ENCODE measurements at places on chromosomes 3 and 15.

GRCh38 chr3:173138026-173138425, 3.0 kb downstream of the SPATA16 start:
- DNase-seq = no peak

DNA sequence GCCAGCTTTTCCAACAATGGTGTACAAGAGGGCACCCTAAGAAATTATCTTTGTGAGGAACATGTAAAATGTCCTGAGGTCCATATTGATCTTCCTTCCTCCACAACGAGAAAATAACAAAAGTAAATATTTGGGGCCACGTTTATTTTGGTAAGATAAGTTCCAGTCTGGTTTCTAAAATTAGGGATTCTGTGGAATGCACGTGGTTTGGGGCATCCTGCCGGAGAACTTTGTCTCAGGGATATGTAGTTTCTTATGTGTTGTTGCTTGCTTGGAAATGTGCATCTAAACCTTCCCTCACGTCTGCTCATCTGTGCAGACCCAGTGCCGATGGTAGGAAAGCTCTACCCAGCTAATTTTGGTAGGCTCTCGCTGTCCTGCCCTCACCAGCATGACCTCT, 62.8 kb downstream of the CTDSPL start:
- DNase-seq = no peak

GRCh38 chr3:179476215-179476614, 24.9 kb upstream of the GNB4 start:
- no peak for DNase-seq

DNA sequence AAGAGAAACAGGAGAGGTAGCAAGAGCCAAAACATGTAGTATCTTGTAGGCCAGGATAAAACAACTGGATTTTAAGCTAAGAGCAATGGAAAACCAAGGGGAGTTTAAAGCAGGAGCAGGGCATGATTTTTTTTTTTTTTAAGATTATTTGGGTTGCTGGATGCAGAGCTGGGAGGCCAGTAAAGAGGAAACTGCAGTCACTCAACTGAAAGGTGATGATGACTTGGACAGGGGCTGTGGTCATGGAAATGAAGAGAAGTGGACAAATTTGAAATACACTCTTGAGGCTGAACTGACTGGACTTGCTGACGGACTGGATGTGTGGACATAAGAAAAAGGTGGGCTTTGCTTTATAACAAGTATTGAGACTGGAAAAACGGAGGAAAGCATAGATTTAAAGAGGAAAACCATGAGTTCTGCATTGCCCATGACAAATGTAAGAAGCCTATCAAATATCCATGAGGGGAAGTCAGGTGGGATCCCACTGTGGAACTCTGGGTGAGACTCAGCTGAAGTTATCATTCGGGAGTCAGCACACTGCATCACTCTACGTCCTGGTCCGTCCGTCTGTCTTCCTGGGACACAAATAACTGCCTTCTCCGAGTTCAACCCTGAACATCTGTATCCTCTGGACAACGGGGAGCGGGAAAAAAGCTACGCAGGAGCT, 688 bp downstream of the XPC start:
- no peak for DNase-seq

GRCh38 chr3:126620738-126621137, 34.2 kb downstream of the TXNRD3 start:
- DNase-seq = no peak

GRCh38 chr3:148796799-148797198, 30.8 kb upstream of the CPB1 start:
- DNase-seq = no peak

GRCh38 chr15:58484791-58485600, 53.2 kb downstream of the LIPC start:
- DNase-seq = peak; percentile 49

DNA sequence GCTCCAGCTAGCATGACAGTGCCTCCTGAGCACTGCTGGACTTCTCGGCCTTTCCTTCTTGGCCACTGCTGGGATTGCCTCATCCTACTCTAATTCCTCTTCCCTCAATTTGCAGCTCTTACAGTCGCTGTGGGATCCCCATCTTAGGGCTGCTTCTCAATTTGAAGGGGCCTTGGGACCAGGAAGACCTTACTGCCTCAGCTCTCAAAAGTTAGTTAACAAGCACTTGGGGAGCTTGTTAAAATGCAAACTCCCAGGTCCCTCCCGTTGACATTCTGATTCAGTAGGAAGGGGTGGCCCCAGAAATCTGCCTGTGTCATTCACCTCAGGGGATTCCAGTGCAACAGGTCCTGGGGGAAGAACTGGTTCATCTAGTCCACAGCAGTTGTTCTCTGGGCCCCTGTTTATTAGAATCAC, 14.8 kb downstream of the BDH1 start:
- no peak for DNase-seq

DNA sequence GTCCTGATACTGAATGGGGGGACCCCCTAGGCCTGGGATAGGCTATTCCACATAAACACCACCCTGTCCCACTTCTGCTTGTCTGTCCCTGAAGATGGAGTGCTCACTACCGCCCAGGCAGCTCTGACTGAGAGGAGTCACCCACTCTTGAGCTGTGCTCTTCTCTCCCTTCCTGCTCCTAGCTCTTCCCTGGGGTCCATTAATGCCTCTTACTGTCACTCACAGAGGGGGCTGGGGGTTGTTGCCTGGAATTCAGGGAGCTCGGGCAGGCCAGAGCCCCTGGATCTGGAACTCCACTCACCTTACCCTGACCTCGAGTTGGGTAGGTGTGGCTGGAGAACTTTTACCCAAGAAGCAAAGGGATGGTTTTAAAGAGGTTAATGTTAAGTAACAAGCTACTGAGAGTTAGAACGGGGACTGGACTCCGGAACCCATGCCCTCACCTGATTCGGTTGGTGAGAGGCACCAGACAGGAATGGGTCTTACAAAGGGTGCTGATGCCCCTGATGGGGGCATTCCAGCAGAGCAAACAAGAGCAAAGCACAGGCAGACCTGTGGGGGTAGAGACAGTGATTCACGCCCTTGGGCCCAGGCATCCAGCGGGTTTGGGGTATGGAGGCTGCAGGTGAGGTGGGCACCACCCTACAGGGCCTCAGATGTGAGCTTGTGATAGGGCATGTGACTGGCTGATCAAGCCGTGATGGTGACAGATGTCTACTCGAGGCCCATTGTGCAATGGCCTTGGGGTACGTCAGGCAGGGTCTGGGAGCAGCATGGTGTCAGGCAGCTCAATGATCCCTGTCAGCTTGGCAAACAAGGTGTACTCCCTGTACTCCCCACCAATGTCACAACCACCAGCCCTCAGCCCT, 5.4 kb downstream of the NBEAL2 start:
- no peak for DNase-seq

DNA sequence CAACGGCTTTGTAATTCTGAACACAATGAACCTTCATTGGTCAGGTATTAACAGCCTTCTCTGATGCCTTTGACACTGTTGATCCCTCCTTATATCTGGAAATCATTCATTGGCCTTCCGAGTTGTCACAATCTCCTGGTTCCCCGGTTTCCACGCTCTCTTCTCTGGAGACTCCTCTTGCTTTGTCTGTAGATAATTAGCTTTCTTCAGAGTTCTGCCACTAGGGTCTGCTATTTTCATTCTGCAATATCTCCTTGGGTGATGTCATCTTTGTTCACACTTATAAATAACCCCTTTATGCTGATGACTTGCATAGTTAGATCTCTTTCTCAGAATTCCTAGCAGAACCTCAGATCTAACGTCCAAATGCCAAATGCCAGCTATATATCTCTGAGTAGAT, 583.8 kb upstream of the ZNF717 start:
- no peak for DNase-seq

DNA sequence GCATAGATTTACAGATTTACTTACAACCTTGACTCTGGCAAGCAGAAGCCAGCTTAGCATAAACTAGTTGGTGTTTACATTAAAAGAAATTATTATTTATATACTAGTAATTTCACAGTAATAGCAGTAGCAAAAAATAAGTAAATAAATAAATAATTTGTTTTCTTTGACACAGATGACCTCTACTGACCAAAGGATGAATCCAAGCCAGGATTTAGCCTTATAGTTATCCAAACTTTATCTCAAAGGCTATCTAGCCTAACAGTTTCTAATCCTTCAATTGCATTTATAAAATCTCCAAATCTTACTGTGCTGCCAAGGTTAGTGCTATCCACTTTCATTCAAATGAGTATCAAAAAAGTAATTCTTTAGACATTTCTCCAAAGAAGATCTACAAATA, 64.3 kb downstream of the FRMD5 start:
- no peak for DNase-seq

DNA sequence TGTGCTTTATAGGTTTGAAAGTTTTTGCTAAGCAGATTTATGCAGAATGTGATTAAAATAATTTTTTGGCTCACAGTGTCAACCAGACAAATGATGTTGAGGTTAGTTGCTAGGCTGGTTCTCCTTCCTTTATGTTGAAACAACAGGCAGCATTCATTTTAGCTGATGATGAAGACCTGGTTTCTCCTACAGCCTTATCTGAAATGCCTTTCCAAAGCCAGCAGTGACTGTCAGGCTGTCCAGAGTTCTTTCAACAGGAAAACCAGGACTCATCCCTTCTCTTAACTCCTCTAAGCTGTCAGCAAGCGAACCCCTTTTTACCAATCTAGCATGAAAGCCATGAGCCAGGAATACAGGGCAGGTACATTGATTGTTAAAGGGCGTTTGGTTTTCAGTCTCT, 84.1 kb downstream of the ZNF609 start:
- no peak for DNase-seq

DNA sequence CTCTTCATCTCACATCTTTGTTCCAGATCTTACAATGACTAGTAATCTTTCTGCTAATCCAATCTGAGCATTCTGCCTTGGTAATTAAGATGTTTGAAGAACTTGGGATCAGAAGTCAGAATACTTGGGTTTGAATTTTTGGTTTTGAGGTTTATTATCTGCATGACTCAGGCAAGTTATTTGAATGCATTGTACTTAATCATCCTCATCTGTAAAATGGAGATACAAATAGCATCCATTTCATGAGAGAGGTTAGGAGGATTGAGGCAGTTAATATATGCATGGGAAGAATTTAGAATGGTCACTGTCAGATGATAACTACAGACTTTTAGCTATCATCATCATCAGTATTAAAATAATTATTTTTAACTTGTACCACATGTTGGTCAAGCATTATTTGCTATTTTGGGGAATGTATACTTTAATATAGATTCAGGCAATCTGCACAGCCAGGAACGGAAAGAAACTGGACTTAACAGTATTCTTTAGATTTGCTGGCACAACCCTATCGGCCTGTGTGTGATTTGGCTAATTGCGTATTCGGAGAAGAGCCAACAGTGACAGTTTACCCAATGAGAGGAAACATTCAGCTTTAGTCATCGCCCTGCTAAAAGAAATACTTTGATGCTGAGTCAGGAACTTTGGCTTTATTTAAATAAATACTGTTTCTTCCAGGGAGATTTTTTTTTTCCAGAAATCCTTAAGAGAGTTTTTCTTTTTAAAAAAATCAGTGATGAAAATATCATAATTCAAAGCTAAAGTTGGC, 600.0 kb downstream of the ROBO1 start:
- no peak for DNase-seq

- DNase-seq = no peak
These were observed 99.6 kb downstream of the FAM43A start for GRCh38 chr3:194785315-194785714.

DNA sequence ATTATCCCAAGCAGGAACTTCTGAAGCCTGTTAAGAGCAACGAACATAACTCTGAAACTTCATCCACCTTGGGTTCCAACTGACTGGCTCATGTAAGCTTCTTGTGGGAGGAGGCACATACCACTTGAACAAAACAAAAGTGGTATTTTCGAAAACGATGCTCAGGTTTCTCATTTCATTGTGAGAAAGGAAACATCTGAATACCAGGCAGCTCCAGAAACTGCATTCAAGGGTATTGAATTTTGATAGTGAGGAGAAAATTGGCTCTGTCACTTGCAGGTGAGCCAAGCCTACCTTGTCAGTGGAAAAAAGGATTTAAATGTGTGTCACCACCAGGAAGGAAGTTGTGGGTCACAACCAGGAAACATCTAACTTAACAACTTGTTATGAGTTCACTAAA, 218.1 kb upstream of the SATB1 start:
- DNase-seq = no peak

GRCh38 chr3:66350601-66351000, 129.8 kb downstream of the SLC25A26 start:
- no peak for DNase-seq

- no peak for DNase-seq
These were observed 138.5 kb upstream of the STRIT1 start for GRCh38 chr3:155431856-155432570.

DNA sequence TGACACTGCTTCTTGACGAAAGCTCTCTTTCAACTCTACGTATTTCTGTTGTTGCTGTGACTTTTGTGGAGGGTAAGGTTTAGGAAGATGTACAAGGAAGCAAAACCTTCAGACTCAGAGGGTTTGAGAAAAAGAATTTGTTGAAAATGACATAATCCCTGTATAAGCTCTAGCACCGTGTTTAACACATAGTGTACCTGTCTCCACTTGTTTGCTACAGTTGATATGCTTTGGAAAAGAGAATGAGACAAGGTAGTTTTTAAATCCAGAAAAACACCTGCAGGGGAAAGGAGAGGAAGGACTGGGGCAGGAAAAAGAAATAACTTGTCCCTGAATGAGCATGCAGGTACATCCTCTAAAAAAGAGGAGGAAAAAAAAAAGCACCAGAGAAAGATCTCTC, 29.6 kb upstream of the CP start:
- no peak for DNase-seq

DNA sequence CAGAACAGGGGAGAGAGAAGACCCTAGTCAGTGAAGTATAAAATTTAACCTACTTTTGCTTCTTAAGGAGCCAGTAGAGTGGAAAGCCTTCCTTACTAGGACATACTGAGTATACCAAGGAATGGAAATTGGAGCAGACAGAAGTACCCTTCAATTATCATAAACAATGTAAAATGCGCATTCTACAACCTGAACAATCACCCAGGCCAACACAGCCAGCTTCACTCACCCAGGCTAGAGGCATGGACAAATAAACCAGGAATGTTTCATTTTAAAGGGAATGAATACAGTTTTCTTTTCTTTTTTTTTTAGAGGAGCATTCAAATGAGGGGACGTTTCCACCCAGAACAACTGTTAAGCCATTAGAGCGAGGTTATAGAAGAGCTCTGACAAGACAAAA, 41.9 kb upstream of the PLXND1 start:
- no peak for DNase-seq

DNA sequence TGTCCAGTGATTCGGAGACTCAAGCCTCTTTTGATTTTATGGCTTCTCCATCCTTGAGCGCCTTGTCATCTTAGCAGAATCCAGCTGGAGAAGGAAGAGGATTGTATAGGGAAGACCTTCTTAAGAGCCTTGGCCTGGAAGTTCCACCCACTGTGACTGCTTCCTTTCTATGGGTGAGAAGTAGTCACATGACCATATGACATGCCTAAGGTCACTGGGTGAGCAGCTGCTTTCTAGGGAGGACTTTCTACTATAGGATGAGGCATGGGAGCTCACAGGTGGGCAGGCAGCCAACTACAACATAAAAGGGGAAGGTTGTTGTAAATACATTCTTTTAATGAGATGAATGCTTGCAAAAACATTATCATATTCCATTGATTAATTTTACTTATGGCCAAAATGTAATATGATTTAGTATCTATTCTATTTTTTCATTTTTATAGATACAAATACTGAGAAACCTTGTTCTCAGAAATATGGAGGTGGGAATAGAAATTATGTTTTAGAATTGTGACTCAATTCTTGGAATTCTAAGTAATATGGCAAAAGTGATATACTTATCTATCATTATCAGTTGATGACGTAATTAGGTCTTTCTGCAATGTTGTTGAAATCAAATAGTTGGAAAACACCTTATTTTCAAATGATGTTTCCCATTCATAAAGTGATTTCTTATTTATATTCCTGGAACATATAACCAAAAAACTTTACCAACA, 53.6 kb upstream of the MINAR1 start:
- DNase-seq = no peak

GRCh38 chr3:187013159-187013716, 82.9 kb downstream of the ST6GAL1 start:
- no peak for DNase-seq

All from heart left ventricle (tissue), 16 donors.